Esophagus mucosa (tissue), 1 donor: ENCODE measurements at places on chromosomes 3 and 15.

DNA sequence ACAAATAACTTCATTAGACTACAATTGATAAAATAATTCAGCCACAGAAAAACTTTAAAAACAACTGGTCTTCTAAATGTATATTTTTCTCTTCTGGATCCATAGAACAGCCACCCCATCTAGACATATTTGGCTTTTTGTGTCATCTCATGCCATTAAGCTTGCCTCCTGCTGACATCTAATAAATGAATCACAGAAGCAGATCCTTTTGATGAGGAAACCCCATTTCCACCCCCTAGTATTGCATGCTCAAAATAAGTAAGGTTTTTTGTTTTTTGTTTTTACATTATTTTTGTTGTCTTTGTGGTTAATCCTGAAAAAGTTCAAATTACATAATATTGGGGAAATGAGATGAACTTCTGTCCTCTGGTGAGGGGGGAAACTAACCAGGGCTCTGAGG is 94.8 kb downstream of the DUT start:
- no peak for ATAC-seq

- no peak for ATAC-seq
These were observed 14.1 kb downstream of the KCNMB3 start for GRCh38 chr3:179236669-179237301.

DNA sequence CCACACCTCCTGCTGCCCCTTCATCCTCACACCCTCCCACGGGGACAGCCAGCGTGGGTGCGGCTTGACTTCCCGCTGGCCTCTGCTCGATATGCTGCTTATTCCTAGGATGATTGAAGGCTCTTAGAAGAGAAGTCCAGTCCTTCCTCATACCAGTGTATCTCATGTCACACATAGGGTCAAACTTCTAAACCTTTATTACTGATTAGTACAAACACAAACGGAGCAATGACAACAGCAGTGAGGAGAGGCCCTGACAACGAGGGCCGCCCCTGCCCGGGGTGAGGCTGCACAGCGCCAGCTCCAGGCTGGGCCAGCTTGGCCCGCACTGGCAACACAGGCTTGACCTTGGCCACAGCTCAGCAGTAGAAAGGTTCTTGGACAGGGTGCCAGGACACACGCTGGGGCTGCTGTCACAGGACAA is 3.7 kb downstream of the CIB1 start:
- no peak for ATAC-seq

DNA sequence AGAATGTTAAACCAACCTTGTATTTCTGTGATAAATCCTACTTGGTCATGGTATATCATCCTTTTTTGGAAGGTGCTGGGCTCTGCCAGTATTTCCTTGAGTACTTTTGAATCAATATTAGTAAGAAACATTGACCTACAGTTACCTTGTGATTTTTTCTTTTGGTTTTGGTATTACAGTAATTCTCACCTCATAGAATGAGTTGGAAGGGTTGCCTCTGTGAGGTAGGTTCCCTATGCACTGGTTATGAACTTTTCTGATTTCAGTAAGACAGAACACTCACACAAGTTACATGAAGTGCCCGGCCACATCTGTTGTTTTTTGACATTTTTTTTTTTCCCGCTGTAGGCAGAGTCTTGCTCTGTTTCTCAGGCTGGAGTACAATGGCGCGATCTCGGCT is 20.0 kb downstream of the PCCB start:
- no peak for ATAC-seq

DNA sequence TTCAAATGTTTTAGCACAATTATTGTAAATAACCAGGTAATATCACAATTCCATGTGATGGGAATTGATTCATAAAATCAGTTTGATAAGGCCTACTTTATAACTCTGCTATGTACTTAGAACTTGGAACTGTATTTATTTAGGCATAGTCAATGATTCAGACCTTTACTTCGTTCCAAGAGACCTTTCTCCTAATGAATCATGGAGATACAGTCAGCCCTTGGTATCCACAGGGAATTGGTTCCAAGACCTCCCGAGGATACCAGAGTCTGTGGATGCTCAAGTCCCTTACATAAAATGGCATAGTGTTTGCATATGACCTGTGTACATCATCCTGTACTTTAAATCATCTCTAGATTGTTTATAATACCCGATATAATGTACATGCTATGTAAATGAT is 60.8 kb upstream of the UMPS start:
- no peak for ATAC-seq

GRCh38 chr3:112633757-112634156 is 7.2 kb downstream of the CCDC80 start:
- peak; percentile 20 for ATAC-seq

GRCh38 chr15:90165659-90166489 is 35.3 kb upstream of the SEMA4B start:
- peak; percentile 92 for ATAC-seq

GRCh38 chr3:108153451-108153981 is 62.7 kb upstream of the CD47 start:
- ATAC-seq: no peak

- ATAC-seq: no peak
These were observed 41.4 kb downstream of the DNAJB8 start for GRCh38 chr3:128425142-128425845.

GRCh38 chr15:68797599-68798345 is 22.9 kb downstream of the ANP32A start:
- no peak for ATAC-seq

DNA sequence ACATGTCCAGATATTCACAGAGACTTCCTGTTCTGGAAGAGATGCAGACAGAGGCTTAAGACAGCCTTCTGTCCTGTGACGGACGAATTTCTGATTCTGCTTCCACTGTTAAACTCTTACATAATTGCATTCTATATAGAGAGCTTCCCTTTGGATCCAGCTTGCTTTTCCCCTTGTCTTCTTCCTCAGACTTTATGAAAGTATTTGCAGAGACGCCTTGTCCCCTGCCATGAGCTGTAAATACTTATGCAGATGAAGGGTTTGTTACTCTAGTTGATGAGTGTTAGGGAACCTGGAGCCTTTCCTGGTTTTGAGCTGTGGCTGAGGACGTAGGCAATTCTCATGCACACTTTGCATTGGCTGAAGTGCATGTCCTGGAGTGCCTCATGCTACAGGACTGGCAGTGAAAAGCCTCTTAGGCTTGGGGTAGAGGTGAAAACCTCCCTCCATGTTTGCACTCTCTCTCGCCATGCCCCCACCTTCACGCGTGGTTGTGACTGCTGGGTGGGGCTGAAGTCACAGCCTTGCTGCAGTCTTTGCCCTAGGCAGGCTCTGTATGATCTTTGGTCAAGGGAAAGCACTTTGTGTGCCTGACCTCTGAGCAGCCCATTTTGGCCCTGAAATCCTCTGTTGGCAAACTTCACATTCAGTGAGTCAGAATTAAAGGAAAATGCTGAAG is 286.6 kb downstream of the PTPRG start:
- peak; percentile 37 for ATAC-seq

GRCh38 chr3:72848703-72849081 is 447 bp upstream of the SHQ1 start:
- ATAC-seq: peak; percentile 20

GRCh38 chr3:157104928-157105652 is 54.9 kb downstream of the CCNL1 start:
- ATAC-seq: no peak

GRCh38 chr15:65311760-65312159 is 7.3 kb downstream of the RNU5B-1 start:
- ATAC-seq: no peak

DNA sequence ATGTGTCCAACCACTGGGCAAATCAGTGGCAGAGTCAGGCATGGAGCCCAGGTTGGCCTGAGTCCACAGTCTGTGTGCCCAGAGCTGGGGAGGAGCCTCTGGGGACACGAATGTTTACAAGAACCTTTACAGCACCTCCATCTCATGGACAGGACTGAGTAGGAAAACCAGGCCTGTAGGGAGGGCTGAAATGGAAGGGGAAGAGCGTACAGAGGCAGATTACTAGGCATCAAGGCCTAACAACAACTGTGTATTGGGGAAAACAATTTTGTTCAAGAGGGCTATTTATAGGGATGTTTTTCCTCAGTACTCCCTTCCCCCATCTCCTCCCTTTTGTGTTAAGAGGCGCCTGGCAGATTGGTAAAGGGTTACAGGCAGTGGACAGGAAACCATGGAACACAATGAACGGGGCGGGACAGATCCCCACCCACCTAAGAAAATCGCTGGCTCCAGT is 15.1 kb upstream of the ARHGAP31 start:
- ATAC-seq: peak; percentile 51

GRCh38 chr3:97968376-97968775 is 3.9 kb downstream of the RIOX2 start:
- no peak for ATAC-seq

GRCh38 chr15:31005660-31006059 is 14.2 kb upstream of the MTMR10 start:
- no peak for ATAC-seq

GRCh38 chr3:56086355-56086754 is 381.9 kb downstream of the ERC2 start:
- ATAC-seq: no peak

GRCh38 chr3:20984594-20985205 is 766.3 kb downstream of the ZNF385D start:
- ATAC-seq: no peak

GRCh38 chr15:34318277-34319079 is 19.1 kb downstream of the SLC12A6 start:
- ATAC-seq: peak; percentile 98

DNA sequence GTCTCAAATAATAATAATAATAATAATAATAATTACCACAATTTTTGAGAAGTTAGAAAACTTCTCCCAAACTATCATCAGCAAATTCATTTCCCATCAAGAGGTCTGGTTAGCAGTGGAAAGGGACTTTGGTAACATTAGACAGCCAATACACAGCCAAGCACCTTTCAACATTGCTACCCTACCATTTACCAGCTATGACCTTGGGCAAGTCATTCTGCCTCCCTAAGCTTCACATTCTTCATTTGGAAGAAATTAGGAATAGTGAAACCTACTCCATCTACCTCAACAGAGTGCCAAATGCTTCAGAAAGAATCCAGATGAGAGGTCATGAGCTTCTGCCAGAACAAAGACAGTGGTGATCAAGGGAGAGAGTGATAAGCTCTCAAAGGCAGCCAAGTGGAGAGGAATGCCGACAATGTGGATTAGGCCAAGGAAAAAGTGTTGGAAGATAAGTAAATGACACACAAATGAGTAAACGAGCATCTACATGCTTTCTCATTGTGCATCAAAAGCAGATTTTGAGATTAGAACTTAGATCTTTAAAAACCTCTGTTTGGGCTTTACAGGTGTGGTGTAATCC is 42.9 kb upstream of the LPP start:
- no peak for ATAC-seq

- ATAC-seq: no peak
These were observed 117.5 kb upstream of the SEMA6D start for GRCh38 chr15:47599806-47600205.

DNA sequence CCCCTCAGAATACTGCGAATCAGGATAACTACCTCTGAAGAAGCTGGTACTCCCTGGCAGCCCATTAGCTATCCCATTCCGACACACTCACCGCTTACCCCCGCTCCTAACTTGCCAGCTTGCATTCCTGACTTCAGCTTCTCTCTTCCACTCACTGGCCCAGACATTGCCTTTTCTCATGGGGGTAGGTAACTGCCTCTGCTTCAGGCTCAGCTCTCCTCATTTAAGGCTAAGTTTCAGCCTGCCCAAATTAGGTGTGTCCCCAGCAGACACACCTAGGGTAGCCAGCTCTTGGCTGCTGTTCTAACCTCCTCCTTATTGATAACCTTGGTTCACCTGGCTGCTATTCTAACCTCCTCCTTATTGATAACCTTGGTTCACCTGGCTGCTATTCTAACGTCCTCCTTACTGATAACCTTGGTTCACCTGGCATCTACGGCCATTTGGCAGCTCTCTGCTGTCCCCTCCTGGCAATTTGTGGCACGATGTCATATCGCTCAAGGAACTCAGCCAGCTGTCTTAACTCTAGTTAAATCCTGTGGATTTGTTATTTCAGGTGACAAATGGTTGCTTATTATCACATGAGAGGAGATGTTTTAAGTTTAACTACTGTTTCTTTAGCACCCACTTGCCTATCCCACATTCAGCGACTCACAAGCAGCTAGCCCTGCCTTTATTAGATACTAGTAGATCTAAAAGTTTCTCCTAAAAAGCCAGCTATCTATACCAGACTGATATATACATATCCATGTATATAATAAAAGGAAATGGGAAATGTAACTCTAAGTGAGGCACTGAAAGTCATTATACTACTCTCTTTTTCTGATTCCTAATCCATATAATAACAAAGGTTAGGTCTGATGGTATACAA is 106.5 kb upstream of the ACP3 start:
- ATAC-seq: peak; percentile 76

- no peak for ATAC-seq
These were observed 42.9 kb downstream of the UACA start for GRCh38 chr15:70720228-70721016.

DNA sequence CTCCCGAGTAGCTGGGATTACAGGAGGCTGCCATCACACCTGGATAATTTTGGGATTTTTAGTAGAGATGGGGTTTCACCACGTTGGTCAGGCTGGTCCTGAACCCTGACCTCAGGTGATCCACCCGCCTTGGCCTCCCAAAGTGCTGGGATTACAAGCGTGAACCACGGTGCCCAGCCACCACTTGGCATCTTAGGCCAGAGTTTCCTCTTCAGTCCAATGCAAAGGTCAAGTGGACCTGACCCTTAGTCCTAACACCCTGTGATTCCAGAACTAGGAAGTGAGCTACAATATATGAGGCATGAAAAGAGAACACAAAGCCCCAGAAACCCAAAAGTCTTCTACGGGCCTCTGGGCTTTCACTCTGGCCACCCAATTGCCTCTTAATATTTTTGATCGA is 5.3 kb downstream of the MYLK start:
- no peak for ATAC-seq

- no peak for ATAC-seq
These were observed 41.6 kb upstream of the GOLGA8B start for GRCh38 chr15:34625007-34625406.

GRCh38 chr15:33190539-33190938 is 4.0 kb downstream of the FMN1 start:
- ATAC-seq: no peak

DNA sequence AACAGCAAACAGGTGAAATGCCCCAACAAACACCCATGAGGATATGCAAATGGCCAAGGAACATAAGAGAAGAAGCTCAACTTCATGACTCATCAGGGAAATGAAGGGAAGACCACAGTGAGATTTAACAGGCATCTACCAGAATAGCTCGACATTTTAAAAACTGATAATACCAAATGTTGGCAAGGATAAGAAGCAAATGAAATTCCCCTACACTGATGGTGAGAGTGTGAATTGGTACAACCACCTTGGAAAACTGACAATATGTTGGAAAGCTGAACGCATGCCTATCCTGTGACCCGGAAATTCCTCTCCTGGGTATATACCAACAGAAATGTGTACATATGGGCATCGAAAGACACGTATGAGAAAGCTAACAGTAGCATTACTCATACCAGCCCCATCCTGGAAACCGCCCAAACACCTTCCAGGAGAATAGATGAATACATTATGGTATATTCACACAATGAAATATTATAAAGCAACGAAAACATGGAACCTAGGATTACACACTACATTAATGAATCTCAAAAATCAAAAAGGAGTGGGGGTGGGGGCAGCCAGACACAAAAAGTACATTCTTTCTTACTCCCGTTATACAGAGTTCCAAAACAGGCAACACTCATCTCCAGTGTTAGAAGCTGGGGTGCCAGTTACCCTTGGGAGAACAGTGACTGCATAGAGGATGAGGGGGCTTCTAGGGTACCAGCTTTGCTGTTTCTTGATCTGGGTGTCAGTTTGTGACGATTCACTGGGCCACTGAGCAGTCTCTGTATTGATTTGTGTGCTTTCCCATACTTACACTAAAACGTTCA is 16.9 kb downstream of the RFTN1 start:
- peak; percentile 33 for ATAC-seq

GRCh38 chr3:5022966-5023776 is 43.9 kb downstream of the BHLHE40 start:
- ATAC-seq: peak; percentile 58
